NAMALWA (cell line): ENCODE measurements at places on chromosomes 5 and 9.

GRCh38 chr5:150523472-150524350 lies 15.8 kb downstream of the NDST1 start:
- peak; percentile 58 for DNase-seq

GRCh38 chr9:129649726-129650679 lies 8.1 kb upstream of the ASB6 start:
- DNase-seq: no peak

- DNase-seq: no peak
Observed at GRCh38 chr5:170753311-170753710, 30.2 kb upstream of the GABRP start.

GRCh38 chr5:96113170-96113939 lies 151.7 kb upstream of the ELL2 start:
- no peak for DNase-seq
